ENCODE measurements at places on chromosomes 3 and 15.

DNA sequence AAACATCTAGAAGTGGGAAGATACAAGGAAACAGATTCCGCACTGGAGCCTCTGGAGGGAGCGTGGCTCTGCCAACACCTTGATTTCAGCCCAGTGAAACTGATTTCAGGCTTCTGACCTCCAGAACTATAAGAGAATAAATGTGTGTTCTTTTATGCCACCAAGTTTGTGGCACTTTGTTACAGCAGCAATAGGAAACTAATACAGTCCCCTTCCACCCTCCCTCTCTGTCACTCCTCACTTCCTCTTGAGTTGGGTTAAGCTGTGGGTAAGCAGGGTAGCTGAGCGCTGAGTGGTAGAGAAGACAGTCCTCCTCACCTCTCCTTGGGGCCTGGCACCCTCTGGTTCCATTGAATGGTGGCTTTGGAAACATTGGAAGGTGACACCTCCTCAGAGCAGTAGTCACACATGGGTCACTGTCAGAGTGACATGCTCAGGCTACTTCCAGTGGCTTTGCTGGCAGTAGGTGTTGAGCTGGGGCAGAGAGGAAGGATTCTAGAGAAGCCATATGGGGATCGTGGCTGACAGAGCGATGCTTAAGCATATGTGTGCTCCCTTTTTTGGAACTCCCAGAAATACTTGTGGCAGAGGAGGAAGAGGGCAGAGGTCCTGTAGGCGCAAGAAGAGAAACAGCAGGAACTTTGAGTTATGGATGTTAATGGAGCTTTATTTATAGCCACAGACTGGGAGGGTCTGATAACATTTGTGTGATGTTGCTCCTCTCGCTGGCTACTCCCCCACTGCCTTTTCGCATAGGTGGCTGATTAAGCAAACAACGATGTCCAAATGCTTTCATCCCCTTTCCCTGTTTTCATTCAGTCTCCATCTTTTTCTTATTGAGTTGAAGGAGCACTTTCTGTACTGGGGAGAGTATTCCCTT is 14.8 kb upstream of the HCN4 start:
- no peak for DNase-seq

DNA sequence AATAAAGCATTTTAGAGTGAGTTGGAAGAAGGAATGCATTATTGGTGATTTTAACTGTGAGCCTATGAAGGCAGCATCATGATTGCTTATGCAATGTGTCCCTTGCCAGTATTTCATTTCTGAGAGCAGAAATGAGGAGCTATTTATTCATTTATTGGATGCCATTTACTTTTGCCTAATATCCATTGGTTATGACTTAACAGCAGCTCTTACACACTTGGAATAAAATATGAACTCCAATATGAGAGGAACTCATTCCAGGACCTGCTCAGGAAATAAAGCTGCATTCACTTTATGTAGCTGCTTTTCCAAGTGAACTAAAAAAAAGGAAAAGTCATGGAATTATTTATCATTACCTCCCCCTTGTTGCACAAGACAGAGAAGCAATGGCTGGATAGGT is 280.1 kb downstream of the LRTM1 start:
- DNase-seq: no peak

- DNase-seq: no peak
These were observed 78.9 kb downstream of the IQSEC1 start for GRCh38 chr3:12994357-12994606.

DNA sequence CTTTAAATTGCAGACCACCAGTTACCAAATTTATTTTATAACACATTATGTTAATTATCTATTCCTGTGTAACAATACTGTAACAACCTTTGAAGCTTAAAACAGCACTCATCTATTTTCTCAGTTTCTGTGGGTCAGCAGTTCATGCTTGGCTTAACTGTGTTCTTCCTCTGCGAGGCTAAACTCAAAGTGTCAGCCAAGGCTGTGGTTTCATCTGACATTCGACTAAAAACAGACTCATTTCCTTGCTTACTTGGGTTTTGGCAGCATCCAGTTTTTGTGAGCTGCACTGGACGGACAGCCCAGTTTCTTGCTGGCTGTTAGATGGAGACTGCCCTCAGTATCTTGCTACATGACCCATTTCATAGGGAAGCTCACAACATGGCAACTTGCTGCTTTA is 247.3 kb upstream of the KCNH8 start:
- no peak for DNase-seq

DNA sequence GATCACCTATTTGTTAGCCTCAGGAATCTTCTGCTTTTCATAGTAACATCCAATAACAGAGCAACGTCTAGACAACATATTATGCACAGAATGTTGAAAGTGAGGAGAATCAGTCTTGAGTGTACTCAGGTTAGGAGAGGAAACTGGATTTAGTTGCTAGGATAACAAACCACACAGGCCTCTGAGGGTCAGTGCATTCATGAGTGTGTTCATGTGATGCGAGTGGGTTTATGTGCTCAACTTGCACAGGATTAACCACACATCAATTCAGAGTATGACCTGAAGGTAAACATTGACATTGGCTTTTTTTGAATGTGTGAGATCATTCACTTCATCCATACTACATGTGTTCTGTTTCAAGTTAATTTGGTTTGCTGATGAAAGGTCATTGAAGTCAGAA is 287.6 kb downstream of the DIPK2A start:
- DNase-seq: no peak

DNA sequence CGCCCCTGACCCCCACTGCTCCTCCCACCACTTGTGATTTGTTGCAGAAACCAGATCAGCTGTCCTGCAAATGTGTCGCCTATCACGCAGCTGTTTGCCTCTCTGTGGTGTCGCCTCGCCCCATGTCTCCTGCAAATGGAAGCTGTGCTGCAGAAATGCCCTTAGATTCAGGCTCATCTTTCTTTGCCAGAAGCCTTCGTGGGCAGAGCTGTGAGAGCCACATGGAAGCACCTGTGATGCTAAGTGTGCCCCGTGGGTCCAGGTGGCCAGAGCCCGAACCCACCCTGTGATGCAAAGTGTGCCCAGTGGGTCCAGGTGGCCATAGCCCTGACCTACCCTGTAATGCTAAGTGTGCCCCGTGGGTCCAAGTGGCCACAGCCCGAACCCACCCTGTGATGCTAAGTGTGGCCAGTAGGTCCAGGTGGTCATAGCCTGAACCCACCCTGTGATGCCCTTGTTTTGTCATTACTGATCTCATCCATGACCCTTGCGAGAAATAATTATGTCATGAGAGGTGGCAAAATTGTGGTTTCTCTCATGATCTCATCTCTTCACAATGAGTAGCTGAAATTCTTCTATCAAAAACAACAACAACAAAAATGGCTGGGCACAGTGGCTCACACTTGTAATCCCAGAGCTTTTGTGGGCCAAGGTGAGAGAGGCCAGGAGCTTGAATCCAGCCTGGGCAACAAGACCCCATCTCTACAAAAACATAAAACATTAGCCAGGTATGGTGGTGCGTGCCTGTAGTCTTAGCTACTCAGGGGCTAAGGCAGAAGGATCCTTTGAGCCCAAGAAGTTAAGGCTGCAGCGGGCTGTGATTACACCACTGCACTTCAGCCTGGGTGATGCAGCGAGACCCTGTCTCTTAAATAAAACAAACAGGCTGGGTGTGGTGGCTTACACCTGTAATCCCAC is 187.4 kb downstream of the GOLGA6L6 start:
- DNase-seq: no peak

GRCh38 chr3:128317101-128317697 is 149.5 kb downstream of the DNAJB8 start:
- no peak for DNase-seq
